ENCODE measurements at places on chromosomes 1 and 21.
A peak's percentile ranks its signal among the peaks of the same experiment; 100 is the strongest.

DNA sequence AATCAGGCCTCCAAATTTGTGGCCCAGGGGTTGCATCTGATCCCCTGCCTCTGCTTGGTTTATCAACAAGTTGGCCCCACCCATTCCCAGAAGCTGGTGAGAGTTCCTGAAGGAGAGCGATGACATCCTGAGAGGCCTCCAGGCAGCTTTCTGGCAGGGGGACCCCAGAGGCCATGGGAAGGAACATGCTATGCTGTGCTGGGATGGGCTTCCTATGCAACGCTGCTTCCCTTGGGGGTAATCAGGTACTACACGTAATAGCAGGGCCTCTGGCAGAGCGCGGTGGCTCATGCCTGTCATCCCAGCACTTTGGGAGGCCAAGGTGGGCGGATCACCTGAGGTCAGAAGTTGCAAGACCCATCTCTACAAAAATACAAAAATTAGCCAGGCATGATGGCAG lies 8.4 kb upstream of the MTF1 start:
- DNase-seq, result no peak

GRCh38 chr1:200774311-200774710 lies 35.6 kb downstream of the CAMSAP2 start:
- no peak for DNase-seq

DNA sequence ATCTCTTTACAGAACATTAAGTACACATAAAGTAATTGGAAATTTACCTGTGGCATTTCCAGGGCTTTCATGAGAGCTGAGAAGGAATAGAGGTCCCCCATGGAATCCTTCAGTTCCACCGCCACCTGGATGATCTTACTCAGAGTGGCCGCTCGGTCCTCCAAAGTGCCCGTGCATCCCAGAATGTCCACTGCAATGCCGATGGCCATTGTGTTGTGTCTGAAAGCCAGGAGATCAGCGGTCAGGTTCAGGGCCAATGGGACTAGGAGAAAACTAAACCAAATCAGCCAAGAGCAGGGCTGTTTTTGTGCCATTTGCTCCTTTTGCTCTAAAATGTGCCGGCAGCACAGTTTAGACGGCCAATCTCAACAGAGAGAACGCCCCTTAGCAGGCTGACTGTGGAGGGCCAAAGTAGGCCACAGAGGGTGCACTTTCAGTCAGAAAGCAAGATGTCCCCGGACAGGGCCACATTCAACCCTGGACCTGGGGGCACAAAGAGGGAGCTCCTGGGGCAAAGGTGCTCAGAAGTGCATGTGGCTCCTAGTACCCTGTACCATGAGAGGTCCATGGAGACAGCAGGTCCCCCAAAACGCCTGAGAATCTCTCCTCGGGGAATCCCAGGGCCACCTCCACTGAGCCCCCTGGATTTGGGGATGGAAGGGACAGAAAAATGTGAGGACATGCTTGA lies 109.9 kb downstream of the BCAR3 start:
- DNase-seq, result no peak

DNA sequence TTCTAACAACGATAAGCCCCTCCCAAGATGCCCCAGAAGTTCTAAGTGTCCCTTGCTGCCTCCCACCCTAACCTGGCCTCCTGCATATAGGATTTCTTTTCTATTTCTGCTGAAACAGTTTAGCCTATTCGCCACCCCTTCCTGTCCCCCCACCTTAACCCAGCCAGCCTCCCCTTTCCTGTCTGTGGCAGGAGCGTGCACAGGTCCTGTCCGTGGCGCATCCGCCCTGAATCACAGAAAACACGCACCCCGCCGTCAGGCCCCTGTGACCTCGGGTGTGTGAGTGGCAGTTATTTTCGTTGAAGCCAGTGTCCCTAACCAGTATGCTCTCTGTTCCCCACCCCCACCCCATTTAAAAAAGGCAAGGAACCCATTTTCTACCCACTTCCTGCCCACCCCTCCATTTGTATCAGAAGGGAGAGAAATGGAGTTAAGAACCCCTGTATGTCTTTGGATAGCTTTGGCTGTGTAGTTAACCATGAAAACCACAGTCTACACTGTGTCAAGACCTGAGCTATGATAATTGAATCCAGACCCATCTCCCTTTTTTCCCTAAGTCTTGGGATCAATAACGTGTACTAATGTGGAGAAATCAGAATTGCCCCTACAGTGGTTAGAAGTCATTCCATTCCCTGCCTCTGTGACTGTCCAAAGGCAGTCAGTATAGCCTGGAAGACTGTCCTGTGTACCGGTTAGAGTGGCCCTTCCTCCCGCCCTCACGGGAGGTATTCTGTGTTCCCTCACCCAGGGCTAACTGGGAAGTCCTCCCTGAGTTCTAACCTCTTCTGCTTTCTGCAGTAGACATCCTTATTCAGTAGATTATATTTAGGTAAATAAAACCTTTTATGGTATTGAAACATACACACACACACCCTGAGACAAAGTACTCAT lies 1.8 kb downstream of the PLEKHO1 start:
- DNase-seq, result no peak

DNA sequence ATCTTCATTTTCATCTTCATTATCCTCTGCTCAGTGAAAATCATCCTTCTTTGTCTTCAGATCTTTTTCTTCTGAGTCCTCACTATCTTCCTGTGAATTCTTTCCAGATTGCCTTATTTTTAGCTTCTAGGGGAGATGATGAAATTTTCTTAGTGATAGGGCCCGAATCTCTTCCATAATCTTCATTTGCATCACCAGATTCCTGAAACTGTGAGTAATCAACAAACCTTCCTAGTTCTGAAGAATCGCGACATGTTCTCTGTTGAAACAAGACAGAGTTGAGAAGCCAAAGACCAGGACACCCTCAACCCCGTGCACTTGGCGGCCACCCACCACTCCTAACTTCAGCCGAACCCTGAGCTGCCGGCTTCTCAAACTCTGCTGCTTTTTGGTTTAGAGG lies 92.8 kb upstream of the CDC42BPA start:
- DNase-seq, result no peak

DNA sequence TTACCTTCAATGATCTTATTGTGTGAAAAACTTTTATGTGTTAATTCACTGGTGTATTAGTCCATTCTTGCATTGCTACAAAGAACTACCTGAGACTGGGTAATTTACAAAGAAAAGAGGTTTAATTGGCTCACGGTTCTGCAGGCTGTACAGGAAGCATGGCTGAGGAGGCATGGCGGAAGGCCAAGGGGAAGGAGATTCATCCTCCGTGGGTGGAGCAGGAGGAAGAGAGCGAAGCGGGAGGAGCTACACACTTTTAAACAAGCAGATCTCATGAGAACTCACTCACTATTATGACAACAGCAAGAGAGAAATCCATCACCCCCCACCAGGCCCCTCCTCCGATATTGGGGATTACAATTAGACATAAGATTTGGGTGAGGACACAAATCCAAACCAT lies 44.2 kb upstream of the RGS7 start:
- DNase-seq, result no peak

- no peak for DNase-seq
Observed at GRCh38 chr1:74246315-74246714, 11.1 kb downstream of the TNNI3K start.

- no peak for DNase-seq
Observed at GRCh38 chr1:66311628-66312027, 222.3 kb upstream of the SGIP1 start.

GRCh38 chr1:18085387-18086074 lies 22.1 kb upstream of the IGSF21 start:
- DNase-seq, result no peak

DNA sequence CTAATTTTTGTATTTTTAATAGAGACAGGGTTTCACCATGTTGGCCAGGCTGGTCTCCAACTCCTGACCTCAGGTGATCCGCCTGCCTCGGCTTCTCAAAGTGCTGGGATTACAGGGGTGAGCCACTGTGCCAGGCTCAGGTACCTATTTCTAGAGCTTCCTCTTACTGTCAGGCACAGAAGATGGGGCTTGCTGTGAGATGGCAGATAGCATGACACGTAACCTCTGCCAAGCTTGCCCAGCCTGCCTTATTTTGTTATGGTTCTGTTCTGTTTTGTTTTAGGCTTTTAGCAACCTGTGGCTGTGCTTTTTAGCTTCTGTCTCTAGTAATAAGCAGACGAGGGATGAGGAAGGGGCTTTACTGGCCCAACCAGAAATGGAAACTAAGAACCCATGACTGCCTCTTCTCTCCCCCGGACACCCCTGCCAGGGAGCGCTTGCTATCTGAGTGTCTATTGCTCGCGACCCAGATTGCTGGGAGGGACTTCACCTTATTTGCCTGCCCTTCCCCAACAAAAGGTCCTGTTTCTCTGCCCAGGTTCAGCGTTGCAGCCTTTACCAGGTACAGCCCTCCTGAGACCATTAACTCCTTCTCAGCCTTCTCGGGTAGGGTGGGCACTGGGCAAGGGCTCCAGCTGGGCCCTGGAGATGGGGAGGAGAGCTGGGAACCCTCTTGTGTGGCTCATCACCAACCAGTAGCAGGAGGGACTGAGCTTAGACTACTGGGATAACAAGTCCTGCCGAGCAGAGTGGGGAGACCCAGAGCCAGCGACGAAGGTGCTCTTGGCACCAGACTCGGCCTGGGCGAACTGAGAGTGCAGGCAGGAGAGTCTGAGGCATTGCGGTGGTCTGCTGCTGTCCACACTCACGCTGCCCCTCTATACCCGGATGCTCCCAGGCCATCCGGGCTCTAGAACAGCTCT lies 13.5 kb upstream of the LGR6 start:
- no peak for DNase-seq

DNA sequence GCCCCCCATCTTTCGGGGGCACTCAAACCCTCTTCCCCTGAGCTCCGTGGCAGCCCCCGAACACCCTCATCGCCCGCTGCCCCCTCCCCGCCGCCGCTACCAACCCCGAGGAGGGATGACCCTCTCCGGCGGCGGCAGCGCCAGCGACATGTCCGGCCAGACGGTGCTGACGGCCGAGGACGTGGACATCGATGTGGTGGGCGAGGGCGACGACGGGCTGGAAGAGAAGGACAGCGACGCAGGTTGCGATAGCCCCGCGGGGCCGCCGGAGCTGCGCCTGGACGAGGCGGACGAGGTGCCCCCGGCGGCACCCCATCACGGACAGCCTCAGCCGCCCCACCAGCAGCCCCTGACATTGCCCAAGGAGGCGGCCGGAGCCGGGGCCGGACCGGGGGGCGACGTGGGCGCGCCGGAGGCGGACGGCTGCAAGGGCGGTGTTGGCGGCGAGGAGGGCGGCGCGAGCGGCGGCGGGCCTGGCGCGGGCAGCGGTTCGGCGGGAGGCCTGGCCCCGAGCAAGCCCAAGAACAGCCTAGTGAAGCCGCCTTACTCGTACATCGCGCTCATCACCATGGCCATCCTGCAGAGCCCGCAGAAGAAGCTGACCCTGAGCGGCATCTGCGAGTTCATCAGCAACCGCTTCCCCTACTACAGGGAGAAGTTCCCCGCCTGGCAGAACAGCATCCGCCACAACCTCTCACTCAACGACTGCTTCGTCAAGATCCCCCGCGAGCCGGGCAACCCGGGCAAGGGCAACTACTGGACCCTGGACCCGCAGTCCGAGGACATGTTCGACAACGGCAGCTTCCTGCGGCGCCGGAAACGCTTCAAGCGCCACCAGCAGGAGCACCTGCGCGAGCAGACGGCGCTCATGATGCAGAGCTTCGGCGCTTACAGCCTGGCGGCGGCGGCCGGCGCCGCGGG lies 837 bp downstream of the FOXD3 start:
- DNase-seq, result no peak

DNA sequence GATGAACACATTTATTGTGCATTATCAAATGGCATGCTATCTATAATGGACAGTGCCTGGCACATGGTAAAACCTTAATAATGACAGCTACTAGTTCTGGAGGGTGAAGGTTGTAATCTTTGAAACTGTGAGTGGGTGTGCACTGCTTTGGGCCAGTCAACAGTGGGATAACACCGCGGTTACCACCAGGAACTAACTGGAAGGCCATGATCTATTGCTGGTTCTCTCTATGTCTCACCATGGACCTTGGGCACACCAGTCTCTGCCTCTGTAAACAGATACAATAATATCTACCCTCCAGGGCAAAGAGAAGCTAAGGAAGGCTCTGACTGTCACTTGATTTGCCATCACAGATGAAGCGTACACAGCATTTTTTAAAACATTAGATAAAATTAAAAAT lies 198.6 kb upstream of the ESRRG start:
- no peak for DNase-seq

DNA sequence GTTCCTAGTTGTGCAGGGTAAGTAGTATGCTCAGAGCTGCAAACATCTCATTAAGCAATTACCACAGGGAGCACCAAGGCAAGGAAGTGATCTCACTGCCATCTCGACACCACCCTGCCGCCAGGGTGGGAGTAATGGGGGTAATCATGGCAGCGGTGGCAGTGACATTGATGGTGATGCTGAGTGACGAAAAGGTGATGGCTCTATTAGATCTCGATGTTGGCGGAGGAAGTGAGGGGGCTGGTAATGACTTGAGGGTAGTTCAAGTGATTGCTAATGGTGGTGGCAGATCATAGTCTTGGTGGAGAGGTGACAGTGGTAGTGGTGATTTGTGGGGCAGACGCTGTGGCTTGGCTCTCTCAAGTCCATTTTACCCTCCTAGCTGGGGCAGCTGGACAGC lies 25.4 kb upstream of the TENT5B start:
- DNase-seq, result no peak

GRCh38 chr1:171138980-171139379 lies 46.1 kb upstream of the FMO2 start:
- DNase-seq, result no peak

GRCh38 chr1:205217418-205217817 lies 5.9 kb upstream of the DSTYK start:
- no peak for DNase-seq

GRCh38 chr1:5724847-5725246 lies 267.4 kb downstream of the NPHP4 start:
- no peak for DNase-seq

- no peak for DNase-seq
Observed at GRCh38 chr1:45752441-45753052, 2.1 kb upstream of the IPP start.

GRCh38 chr21:46598581-46599572 lies 6.0 kb downstream of the S100B start:
- DNase-seq, result peak; percentile 67
